Right renal cortex interstitium (tissue), 3 donors: ENCODE measurements at places on chromosomes 11 and 22. TPM values are rescaled to one million over a fixed set of nuclear protein-coding genes. Genes with fewer than 3 reads are reported as not detected.

GRCh38 chr22:50436015-50436830 lies 38.6 kb downstream of the SBF1 start:
- no peak for DNase-seq

The CELF1 gene
- 92.7 TPM for polyA plus RNA-seq

DNA sequence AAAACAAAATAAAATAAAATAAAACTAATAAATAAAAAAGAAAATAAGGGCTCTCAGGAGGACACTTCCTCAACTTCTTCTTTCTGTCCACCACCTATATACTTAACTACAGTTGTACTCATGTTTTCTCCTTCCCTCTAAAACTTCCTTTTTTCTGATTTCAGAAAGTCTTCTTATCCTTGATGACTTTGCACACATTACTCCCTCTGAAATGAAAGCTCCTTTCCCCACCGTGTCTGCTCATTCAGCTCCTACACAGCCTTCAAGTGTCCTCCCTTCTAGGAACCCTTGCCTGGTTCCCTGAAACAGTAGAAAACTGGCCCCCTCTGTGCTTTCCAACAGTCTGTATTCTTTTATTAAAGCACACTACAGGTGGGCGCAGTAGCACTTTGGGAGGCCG lies 18.3 kb upstream of the DDX17 start:
- DNase-seq = no peak

- DNase-seq = peak; percentile 23
Observed at GRCh38 chr22:39655831-39656230, 85.3 kb downstream of the CACNA1I start.

GRCh38 chr11:46015941-46016340 lies 93.5 kb downstream of the LARGE2 start:
- DNase-seq = no peak

- DNase-seq = no peak
Observed at GRCh38 chr11:2570841-2571597, 126.2 kb downstream of the KCNQ1 start.

DNA sequence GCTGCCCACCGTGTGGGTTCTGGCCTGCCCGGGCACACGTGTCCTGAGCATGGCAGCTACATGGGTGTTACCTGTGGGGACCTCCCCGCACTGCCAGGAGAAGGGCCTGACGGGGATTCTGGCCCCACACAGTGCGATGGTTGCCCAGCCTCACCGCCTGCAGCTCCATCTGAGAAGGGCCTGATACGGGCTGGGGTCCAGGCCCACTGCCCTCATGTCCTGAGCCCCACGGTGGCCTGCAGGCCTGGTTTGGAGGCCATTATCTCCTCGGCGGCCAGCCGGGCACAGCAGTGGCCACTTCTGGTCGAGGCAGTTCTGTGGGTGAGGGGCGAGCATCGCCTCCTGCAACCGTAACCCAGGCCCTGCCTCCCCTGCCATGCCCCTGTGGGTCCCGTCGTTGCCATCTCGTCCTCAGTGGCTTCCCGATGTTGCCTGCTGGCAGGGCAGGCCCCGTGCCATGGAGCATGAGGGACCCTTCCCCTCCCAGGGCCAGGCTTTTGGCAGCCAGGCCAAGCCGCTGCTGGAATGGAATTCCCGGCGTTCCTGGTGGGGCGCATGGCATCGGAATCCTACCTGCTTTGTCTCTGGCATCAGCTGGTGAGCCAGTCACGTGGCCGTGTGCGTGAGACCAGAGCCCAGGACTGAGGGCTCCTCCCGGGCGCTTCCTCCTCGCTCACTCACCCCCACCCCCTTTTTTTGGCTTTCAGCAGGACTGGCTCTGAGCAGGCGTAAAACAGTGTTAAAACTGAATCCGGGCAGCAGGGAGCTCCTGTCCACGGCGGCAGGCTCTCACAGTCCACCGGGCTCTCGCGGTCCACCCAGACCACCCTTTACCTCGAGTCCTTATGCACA lies 71.9 kb upstream of the PPARA start:
- no peak for DNase-seq

- no peak for DNase-seq
Observed at GRCh38 chr11:91986218-91986617, 238.4 kb upstream of the FAT3 start.

The OR8D4 gene
- polyA plus RNA-seq = not detected

The KDM4E gene
- polyA plus RNA-seq = 0.17 TPM

- DNase-seq = peak; percentile 64
Observed at GRCh38 chr11:72831521-72832300, 17.5 kb downstream of the ATG16L2 start.

- no peak for DNase-seq
Observed at GRCh38 chr22:44049486-44050231, 25.6 kb downstream of the PARVB start.

DNA sequence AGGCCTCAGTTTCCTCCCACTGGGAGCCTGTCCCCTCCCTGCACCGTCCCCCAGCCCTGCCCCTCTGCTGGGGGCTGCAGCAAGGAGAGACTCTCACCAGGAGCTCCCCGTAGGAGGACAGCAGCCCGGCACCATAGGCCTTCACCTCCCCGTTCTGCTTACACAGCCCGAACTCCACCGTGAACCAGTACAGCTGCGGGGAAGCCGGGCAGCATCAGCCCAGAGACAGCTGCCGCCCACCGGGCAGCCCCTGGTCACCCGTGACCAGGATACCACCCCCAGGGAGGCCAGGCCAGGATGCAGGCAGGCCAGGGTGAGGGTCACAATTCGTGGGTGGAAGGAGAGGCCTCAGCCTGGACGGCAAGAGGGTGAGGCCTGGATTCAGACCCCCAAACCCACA lies 4.6 kb upstream of the INS start:
- no peak for DNase-seq

- no peak for DNase-seq
Observed at GRCh38 chr11:97048481-97048880, 658.7 kb downstream of the JRKL start.

The TIMP3 gene
- polyA plus RNA-seq = 136 TPM

DNA sequence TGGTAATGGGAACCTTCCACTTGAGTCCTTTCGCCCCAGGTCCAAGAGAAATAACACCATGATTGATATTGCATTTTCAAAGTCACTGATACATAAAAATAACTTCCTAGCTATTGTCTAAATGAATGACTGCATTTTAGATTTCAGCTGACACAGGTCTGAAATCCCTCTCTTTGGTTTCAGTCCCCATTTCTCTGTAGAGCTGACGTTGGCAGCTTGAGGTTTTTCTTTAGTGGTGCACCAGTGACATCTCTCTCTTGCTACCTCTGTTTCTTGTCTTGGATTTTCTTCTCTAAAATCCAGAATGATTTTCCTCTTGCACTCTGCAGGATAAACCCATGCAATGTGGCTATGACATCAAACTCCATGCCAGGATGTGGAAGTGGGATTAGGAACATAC lies 31.7 kb upstream of the SORL1 start:
- no peak for DNase-seq

DNA sequence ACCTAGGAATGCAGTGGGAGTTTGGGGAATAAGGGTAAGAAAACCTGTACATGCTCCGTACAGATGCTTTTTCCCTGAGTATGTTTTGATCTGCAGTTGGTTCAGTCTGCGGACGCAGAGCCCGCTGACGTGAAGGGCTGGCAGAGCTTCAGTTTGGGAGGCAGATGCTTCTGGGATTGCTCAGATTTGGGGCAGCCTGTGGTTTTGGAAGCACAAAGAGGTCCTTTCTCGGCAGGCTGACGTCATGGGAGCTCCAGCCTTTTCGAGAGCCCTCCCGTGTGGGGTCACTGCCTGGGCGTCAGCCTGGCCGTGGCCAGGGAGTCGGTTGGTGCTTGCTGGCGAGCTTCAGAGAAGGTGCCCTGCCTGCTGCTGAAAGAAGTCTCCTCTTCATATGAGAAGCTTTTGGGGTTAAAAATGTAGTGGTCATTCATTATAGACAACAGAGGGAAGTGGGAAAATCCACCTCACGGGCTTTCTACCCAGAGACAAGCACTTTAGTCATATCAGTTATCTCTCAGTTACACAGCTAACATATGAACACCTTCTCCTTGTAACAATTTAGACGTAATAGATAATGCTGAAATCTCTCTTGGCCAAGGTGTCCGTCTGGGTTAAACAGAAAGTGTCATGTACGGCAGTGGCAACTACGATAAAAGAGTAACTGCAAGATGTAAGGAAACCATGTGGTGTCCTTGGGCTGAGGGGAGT lies 26.8 kb downstream of the TPCN2 start:
- no peak for DNase-seq

DNA sequence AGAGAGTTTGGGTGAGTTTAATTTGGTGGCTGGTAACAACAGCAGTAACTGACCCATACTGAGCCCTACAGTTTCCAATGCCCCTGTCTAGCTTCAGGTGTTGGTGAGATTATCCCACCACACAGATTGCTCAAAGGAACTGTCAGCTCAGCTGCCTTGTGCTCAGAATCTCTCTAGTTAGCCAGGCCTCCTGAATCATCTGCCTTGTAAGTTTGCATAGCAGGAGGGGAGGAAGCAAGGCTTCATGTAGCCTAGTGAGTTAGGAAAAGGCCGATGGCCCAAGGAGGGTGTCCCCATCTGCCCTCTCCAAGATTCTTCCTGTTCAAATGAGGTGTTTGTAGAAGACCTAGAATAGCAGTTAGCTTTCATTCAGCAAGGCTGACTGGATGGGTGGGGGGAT lies 74.3 kb downstream of the MICAL2 start:
- DNase-seq = no peak

DNA sequence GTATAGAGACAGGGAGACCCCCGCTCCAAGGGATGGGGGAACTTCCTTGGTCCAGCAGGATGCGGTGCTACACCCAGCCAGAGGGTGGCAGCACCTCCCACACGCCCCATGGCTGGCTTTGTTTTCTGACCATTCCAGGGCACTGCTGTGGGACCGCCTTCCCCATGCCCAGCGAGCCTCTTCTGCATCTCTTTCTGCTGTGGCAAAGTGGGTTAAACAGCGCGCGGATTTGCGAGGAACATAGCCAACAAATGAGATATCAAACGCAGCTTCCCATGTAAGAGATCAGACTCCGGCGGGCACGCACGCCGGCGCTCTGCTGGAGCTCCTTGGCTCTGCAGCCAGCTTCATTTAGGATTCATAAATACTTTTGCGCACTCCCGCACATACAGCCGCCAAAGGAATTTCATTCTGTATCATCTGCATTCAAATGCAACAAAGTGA lies 485.8 kb upstream of the CADM1 start:
- DNase-seq = no peak

- no peak for DNase-seq
Observed at GRCh38 chr11:70066136-70066520, 12.0 kb upstream of the ANO1 start.

DNA sequence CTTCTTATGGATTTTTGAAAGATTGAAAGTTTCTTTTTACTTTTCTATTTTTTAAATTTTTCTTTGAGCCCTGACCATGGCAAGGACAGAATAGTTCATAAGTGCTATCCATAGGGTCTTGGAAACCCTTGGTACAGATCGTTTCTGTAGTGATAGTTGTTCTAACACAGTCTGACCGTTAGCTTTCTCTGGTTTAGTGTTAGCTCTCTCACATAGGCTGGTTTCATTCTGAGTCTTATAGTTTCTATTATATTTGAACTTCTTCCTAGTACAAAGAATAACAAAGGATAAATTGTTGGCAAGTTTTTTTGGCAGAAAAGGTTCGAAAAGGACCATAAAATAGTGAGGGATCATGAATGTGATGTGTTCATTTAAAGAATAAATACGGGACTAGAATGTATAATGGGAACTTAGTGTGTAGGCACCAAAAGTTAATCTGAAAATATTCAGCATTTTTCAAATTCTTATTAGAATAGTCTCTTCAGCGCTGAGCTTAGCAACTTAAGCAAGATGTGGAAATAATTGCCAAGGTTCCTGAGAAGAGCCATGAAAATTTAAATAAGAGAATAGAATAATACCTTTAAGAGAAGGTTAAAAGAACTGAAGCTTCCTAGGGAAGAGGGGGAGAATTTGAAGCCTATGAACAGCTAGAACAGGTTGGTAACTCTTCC lies 24.1 kb downstream of the FDX1 start:
- DNase-seq = no peak

DNA sequence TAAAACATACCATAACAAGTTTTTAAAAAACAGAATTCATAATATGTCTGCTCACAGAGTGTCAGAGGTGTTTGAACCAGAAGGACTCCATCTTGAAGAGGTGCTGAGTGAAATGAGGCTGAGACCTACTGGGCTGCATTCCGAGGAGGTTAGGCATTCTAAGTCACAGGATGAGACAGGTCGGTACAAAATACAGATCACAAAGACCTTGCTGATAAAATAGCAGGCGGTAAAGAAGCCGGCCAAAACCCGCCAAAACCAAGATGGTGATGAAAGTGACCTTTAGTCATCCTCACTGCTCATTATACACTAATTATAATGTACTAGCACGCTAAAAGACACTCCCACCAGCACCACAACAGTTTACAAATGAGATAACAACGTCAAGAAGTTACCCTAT lies 116.4 kb downstream of the ARHGAP32 start:
- DNase-seq = no peak

GRCh38 chr22:50730013-50730891 lies 7.8 kb upstream of the ACR start:
- DNase-seq = no peak

DNA sequence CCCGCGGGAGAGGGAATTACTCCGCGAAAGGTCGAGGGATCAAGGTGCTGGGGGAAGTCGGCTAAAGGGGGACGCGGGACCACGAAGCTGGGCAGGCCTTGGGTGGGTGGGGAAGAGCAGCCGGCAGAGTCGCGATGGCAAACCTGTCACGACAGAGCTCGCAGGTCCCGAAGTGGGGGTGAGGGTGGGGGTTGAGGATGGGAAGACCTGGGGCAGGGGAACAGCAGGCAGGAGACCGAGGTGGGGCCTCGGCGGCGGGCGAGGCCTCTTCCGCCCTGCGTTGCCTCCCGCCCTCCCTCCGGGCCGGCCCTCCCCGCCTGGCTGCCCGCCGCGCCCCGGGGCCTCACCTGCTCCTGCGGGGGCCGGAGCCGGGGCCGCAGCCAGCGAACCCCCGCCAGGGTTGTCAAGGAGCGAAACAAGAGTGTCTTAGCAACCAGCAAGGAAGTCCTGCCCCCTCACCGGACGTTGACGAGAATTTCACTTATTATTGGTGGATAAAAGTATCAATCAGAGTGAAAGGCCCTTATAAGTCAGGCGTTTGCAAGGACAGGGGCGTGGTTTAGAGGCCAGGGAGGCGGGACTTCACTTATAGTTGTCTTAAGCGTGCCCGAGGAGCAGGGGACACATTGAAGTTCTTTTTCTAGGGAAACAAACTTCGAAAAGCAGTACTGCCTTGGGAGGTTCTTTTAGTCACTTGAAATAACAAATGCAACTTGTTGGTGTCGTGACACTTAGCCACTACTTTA lies at the start of gene DNAL4:
Gene DNAL4 (minus strand): TSS at position 423 of the 746 bp plus-strand sequence. CDS start 11,412 bp downstream, outside the sequence.
- peak; percentile 98 for DNase-seq

The MMP11 gene
- polyA plus RNA-seq = 14.2 TPM
